Fibroblast of skin of right quadriceps (primary cell): ENCODE measurements at places on chromosomes 11 and 22.

DNA sequence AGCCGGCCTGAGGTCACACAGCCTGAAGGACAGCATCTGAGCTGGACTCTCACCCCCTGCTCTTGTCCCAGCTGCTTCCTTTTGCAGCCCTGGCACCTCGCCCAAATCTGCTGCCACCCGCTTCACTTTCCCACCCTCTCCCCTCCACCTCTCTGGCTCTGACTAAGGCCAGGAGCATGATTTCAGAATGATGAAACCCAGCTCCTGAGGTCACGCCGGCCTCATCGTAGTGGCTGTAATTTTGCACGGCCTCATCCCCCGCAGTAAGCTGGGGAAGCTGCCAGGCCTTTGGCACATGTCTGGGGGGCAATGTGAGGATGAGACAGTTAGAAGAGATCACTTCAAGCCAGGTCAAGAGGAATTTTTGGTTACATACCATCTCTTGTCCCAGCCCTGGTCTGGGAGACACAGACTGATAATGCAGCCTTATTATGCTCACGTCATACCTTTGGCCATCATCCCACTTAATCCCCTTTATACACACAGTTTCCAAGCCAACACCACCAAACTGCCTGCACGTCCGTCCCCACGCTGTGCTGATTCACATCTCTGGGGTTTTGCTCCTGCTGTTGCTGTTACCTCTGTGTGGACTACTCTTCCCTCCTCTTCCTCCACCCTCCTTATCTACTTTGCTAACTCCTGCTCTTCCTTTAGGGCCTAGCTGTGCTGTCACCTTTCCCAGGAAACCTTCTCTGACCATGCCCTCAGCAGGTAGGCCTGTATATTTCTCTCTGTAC lies 58.1 kb downstream of the CHRDL2 start:
- DNase-seq: peak; percentile 97

DNA sequence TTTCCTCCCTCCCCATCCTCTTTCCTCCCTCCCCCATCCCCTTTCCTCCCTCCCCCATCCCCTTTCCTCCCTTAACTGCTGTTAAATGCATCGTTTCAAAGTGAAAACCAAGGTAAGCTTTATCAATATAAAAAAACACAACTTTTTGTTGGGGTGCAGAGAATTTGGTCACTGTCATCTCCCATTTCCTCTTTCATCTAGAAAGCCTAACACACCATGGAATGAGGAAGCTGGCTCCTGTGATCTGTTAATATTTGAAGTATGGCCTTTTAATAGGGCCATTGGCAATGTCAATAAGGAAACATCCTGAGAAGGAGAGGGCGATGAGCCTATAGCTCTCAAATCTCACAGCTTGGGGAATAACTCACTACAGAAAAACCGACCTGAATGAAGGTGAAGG lies 7.0 kb downstream of the EXPH5 start:
- no peak for DNase-seq

- DNase-seq: no peak
Measured at GRCh38 chr22:47001288-47001687, 238.8 kb downstream of the TBC1D22A start.

DNA sequence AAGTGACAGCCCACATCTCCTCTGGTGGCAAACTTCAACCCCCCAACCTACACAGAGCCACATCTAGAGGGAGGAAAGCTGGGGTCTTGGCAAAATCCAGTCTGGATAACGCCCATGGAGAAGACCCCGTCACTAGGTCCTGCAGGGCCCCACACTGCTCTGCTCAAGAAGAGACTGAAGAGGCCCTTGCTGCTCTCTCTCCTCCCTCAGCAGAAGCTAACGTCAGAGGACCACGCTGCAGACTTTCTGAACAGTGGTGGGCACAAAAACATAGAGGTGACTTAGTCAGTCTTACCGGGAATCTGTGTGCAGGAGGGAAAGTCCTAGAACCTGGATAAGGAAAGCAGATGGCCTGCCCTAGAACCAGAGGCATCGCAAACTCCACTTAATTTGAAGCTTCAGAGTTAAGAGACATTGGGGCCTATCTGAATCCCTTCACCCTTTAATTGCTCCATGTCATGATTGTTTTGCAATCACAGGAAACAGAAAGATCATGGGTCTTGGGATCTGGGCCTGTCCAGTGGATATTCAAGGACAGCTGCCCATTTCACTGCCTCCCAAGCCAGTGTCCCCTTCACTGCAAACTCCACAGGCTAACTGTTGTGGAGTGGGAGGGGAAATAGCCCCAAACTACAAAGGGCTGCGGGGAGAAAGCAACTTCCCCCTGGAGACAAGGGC lies 1.7 kb downstream of the DKK3 start:
- DNase-seq: no peak

- no peak for DNase-seq
Measured at GRCh38 chr11:66882561-66883015, 25.7 kb downstream of the LRFN4 start.

- no peak for DNase-seq
Measured at GRCh38 chr11:11810764-11811726, 30.7 kb upstream of the USP47 start.
